ENCODE measurements at places on chromosomes 3 and 15.

GRCh38 chr3:121895736-121896135 is 1.5 kb downstream of the SLC15A2 start:
- DNase-seq: no peak

DNA sequence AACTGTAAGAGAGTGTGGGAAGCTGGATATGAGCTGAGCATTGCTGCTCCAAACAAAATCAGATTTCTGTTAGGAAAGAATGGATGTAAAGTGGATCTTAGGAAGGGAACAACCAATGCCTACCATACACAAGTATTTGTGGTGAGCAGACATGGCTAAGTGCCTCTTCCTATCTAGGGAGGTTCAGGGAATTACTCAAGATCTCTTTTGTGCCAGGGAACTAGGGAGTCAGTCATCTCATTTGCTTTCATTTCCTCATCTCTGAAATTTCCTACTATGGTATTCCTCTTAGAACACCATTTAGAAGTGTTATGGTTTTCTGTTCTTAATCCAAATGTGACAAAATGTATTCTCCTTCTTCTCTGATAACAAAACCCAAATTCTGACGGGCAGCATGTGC is 396.5 kb downstream of the FHIT start:
- DNase-seq: no peak

- no peak for DNase-seq
Observed at GRCh38 chr3:42799376-42799775, 4.9 kb downstream of the HIGD1A start.

GRCh38 chr3:126113733-126114442 is 30.0 kb upstream of the SLC41A3 start:
- DNase-seq: peak; percentile 4

- DNase-seq: no peak
Observed at GRCh38 chr3:20321391-20322047, 135.5 kb upstream of the SGO1 start.

DNA sequence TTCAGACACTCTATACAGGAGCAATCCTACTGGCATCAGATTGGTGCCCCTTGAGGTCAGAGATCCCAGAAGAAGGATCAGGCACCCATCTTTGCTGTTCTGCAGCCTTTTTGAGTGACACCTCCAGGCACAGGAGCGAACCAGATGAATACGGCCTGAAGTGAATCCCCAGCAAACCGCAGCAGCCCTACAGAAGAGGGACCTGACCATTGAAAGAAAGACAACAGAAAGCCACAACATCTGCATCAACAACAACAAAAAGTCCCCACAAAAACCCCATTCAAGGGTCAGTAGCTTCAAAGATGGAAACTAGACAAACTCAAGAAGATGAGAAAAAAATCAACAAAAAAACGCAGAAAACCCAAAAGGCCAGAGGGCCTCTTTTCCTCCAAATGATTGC is 130.4 kb downstream of the PPM1L start:
- no peak for DNase-seq

- no peak for DNase-seq
Observed at GRCh38 chr15:101171954-101172353, 79.9 kb downstream of the CHSY1 start.

- no peak for DNase-seq
Observed at GRCh38 chr3:163056874-163057497, 1560.4 kb downstream of the OTOL1 start.

GRCh38 chr3:105758451-105758850 is 110.4 kb downstream of the CBLB start:
- no peak for DNase-seq

DNA sequence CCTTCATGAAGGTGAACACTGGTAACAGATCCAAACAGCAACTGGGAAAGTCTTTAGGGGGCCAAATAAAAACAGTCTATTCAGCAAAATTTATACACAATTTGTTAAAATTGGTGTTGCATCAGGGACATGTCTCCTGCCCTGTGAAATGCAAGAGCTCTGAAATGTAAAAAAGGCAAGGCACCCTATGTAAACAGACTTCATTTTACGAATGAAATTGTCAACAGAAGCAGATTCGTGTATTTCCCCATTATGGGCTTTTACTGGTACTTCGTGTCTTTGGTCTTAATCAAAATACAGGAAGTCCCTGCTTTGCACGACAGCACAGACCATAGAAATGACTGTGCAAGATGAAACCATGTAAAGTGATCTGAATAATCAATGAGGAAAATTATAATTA is 127.3 kb upstream of the THBS1 start:
- no peak for DNase-seq

DNA sequence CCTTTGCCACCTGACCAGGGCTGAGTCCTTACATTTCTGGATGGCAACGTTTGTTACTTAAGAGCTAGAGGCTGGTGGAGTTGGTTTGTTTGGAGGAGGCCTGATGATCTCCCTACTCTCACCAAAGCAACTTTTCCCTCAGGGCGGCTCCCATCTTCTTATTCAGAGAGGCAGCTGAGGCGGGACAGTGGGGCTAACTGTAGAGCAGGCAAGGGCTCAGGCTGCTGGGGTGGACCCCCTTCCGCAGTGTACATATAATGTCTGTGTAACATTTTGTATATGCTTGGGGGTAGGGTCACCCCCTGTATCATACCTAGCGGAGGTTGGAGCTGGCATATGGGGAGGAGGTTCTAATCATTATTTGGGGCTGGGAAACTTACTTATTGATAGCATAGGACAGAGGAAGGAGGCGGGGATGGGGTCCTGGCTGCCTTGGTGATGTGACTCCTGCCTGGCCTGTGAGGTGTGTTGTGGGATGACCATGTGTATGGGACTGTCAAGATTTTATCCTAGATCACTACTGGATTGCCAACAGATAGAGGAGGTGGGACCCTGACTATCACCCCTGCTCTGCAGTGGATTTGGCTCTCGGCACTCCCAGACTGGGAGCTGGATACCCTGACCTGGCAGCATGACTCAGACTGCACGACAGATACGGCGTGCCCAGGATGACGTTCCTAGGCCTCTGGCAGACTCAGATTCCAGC is 52.5 kb upstream of the UBE2Q2 start:
- no peak for DNase-seq

GRCh38 chr15:52224211-52224610 is 33.0 kb upstream of the GNB5 start:
- no peak for DNase-seq

GRCh38 chr3:128214056-128214455 is 60.8 kb downstream of the EEFSEC start:
- DNase-seq: no peak

GRCh38 chr15:36495456-36495991 is 83.9 kb upstream of the CDIN1 start:
- no peak for DNase-seq

DNA sequence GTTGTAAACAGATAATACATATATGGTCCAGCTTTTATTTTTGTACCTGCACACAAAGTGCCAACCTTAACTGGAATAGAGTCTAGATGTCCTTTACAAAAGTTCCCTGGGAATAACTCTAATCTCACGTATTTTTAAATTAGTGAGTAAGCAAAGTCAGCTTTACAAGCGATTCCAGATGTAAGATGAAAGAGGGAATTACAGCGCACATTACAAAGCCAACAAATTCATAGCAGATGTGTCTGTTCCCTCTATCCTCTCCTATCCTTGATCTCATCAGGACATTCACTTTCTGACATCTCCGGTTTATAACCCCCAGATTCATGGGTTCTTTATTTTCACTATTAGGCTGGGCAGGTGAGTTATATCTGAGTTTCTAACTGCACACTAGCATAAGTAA is 406.8 kb upstream of the ZNF385D start:
- DNase-seq: no peak

DNA sequence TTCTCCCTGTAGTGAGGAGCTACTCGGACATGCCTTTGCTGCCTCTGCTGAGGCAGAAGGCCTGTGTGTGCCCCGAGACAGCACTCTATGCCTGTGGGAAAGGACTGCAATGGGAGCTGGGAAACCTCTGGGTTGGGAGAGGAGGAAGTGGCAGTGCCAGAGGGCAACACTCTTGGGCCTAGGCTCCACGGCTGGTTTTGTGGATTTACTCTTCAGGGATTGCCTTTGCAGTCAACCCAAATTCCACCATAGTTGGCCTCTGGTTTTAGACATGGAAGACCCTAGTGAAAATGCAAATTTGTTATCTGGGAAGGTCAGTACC is 46.8 kb downstream of the ITGA11 start:
- peak; percentile 2 for DNase-seq

- no peak for DNase-seq
Observed at GRCh38 chr15:41490355-41490754, 3.3 kb upstream of the ITPKA start.

- DNase-seq: no peak
Observed at GRCh38 chr15:99143655-99144610, 39.1 kb downstream of the SYNM start.

DNA sequence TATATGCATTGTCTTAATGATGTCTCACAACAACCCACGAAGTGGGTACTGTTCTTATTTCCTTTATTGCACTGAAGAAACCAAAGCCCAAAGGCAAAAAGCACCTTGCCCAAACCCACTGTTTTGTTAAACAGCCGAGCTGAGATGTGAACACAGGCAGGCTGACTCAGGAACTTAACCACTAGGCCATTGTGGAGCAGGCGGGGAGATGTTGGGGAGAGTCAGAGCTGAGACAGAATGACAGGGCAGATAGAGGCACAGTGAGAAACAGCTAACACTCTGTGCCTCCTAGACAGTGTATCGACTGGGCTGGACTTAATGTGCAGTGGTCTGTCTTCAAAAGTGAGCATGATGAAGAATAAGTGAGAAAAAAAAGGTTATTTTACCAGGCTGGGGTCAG is 56.5 kb downstream of the RPLP1 start:
- DNase-seq: no peak

- DNase-seq: peak; percentile 28
Observed at GRCh38 chr3:184710870-184711492, 883 bp downstream of the MAGEF1 start.

GRCh38 chr3:115758076-115758763 is 134.9 kb downstream of the GAP43 start:
- DNase-seq: no peak

DNA sequence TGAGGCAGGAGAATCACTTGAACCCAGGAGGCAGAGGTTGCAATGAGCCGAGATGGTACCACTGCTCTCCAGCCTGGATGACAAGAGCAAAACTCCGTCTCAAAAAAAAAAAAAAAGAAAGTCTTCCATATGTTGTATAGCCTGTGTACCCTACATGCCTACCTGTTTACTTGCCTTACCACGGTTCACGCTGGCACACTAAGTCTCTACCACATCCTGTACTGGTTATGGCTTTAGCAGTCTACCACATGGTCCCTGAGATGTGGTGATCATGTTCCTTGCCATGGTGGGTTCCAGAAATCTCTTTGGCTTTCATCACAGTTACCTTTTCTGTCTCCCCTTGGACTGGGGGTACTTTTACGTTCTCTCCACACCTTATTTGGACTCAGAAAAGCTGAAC is 63.8 kb upstream of the TBC1D5 start:
- no peak for DNase-seq

GRCh38 chr15:89321521-89322410 is 12.9 kb downstream of the POLG start:
- no peak for DNase-seq

GRCh38 chr15:64568765-64569164 is 108.4 kb downstream of the ZNF609 start:
- DNase-seq: no peak

- DNase-seq: no peak
Observed at GRCh38 chr15:24940236-24940635, 14.6 kb upstream of the SNRPN start.

GRCh38 chr15:48596415-48596814 is 49.1 kb downstream of the FBN1 start:
- DNase-seq: no peak

DNA sequence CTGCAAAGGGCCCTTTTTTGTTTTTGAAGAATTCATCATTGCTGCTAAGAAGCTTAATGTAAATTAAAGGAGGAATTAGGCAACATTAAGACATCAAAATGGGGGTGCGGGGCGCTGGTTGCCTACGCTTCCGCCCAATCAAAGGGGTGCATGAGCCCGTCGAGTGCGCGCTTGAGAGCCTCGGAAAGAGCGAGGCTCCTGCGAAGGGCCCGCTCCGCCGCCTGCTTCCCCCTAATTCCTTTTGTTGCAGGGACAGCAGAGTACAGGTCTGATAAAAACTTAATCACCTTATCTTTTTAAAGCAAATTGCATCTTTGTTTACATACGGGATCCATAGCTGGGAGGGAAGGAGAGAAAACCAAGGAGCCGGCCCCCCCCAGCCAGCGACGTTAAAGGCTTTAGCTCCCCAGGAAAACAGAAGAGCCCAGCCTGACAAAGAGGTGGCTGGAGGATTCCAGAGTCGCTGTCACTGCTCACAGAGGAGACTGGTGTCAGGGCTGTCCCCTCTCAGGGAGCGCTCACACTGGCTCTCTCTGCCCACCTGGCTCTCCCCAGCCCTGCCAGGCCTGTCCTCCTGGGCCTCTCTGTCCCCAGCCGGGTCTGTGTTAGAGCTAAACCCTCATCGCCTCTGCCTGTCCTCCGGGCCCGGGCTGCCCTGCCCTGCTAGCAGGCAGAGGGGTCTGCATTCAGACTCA is 67.3 kb downstream of the DNAJB8 start:
- DNase-seq: no peak

DNA sequence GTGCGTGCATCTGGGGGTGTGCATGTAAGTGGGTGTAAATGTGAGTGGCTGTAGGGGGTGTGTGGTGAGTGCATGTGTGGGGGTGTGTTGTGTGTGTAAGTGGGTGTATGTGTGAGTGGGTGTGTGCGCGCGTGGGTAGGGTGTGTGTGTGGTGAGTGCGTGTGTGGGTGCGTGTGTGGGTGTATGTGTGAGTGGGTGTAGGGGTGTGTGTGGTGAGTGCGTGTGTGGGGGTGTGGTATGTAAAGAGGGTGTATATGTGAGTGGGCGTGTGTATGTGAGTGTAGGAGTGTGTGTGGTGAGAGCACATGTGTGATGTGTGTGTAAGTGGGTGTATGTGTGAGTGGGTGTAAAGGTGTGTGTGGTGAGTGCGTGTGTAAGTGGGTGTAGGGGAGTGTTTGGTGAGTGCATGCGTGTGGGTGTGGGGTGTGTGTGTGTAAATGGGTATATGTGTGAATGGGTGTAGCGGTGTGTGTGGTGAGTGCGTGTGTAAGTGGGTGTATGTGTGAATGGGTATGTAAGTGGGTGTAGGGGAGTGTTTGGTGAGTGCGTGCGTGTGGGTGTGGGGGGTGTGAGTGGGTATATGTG is 916 bp upstream of the CPN2 start:
- no peak for DNase-seq
